ENCODE measurements at places on chromosomes 7 and 10.

GRCh38 chr7:48511080-48511479 is 339.8 kb downstream of the ABCA13 start:
- DNase-seq: no peak

GRCh38 chr7:149616898-149617297 is 119.3 kb upstream of the ZNF746 start:
- DNase-seq: no peak

DNA sequence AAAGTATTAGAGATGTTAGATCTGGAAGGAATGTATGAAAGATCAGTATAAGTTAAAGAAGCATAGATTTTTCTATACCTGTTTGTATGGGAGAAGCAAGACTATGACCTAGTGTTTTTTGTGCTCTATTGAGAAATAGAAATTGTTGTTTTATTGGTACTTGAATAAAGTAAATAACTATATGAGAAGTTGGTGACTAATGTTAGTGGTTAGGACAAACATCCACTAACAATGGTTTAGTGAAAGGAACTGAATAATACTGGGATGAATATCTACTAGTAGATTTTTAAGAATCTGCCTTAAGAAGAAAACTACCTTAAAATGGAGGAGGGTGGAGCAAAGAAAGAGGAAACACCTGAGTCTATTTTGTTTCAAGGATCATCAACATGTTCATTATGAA is 521.1 kb upstream of the POT1 start:
- DNase-seq: no peak

- DNase-seq: no peak
Measured at GRCh38 chr10:108872854-108873253, 1050.5 kb downstream of the XPNPEP1 start.

GRCh38 chr10:47057471-47057870 is 146.2 kb downstream of the PTPN20 start:
- no peak for DNase-seq

DNA sequence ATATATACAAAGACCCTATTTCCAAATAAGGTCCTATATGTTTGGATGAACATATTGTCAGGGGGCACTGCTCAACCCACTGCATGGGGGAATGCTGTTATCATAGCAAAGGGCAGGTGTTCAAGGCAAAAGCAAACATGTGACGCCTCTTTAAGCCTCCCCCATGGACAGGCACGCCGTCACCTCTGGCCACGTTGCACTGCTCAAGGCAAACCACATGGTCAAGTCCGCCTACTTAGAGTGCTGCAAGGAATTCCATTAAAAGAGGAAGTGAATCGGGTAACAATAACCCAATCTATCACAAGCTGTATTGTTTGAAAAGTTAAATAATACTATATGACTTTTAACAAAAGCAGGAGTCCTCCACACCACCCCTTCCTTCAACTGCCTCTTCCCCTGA is 8.8 kb upstream of the CALD1 start:
- no peak for DNase-seq

DNA sequence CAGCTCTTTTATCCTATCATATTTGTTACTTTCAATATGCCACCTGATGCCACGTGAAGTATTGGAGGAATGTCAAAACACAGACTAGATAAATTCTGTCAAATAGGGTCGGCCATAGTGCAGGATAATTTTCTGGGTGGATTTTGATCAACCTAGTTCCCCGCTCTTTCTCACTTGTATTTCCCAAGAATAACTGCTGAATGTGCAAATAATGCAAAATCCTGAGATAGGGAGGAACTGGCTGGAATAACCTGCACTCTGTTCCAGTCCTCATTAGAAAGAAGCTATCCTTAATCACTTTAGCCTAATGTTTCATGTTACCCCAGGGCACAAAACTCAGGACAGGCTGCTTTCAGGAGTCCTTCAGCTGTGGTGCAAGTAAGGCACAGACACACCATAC is 33.9 kb downstream of the ZWINT start:
- no peak for DNase-seq

DNA sequence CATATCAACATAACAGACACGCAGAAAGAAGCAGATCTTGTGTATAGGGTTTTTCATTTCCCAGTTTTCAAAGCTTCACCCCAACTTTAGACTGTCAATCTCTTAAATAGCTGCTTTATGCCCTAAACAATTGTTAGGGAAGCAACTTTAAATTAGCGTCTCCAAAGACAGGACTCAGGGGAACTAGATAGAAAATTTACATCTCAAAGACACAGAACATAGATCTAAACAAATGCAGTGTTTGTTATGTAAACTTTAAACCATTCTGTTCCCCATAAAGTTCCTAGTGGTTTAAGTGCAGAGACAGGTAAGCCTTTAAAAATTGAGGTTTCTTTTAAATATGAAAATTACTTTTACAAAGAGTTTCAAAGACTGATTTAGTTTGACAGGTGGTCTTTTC is 379.2 kb upstream of the GHITM start:
- DNase-seq: no peak

DNA sequence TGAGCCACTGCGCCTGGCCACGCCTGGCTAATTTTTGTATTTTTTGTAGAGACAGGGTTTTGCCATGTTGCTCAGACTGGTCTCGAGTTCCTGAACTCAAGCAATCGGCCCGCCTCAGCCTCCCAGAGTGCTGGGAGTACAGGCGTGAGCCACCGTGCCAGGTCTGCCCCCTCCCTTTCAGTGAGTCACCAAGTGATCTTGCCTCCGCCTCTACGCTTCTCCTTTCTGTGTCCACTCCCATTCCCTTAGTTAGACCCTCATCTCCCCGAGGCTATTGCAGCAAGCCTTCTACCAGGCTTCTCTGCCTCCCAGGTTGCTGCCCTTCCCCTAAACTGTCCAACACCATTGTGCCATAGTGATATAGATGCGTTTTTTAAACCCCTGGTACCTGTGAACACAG is 32.9 kb downstream of the CDC123 start:
- DNase-seq: no peak

GRCh38 chr7:73668103-73668885 is 663 bp downstream of the VPS37D start:
- no peak for DNase-seq

GRCh38 chr7:16708980-16709379 is 44.6 kb upstream of the TSPAN13 start:
- DNase-seq: peak; percentile 97

- DNase-seq: no peak
Measured at GRCh38 chr7:13161125-13161524, 473.7 kb downstream of the ARL4A start.

DNA sequence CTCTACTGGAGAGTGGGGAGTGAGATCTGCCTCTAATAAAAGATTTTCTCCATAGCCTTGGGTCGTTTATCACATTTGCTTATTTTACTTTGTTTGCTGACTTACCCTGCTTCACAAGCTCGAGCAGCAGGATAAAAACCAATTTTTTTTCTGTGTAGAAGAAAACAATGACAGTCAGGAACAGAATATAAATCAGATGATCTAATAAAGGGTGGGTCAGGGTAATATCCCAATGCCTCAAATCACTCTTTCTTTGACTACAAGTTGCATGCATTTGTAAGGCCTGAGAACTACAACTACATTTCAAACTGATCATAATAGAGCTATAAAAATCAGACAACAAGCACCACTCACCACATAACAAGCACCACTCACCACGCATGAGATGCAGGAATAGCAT is 174.4 kb upstream of the ADARB2 start:
- DNase-seq: no peak

DNA sequence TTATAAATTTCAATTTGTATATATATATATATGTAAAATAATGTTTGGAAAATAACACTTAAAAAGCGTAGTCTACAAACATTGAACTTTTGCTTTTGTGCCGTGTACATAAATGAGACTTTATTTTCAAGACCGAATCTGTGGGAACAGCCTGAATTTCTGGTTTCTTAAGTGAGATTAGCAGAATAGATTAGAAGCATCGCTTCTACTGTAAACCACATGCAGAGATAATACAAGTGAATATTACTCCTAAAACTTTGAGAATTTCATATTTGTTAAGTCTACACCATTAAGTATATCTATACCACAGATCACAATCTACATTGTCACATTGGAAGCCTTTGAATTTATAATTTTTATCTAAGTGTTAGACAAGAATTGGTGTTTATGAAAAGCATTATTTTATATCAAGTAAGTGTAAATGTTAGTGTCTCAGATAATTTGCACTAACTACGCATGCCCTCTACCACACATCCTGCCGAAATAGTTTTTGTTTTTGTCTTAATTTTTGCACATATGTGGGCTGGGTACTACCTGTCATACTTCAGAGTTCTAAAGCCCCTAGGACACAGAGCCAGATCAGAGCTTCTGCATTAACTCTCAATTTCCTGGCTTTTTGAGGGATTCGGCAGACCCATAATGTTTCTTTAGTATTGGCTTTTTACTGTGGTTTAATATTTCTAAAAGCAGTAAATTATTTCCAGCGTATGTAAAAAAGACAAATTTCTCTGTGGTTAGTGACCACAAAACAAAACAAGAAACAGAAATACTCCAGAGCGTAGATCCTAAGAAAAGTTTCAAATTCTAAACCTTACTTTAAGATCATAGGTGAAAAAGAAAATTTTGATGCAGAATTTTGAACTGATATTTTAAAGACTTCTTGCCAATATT is 20.0 kb downstream of the TWIST1 start:
- no peak for DNase-seq

DNA sequence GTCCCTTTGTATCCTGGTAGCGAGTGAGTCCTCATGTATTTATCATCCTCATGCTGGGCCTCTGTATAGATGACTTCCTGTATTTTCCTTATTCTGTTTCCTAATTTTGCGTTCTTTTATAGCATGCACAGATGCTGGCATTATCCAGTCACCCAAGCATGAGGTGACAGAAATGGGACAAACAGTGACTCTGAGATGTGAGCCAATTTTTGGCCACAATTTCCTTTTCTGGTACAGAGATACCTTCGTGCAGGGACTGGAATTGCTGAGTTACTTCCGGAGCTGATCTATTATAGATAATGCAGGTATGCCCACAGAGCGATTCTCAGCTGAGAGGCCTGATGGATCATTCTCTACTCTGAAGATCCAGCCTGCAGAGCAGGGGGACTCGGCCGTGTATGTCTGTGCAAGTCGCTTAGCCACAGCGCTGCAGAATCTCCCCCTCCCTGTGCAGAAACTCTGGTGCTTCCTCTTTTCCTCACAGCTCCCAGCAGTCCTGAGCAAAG is 183.1 kb upstream of the PRSS58 start:
- DNase-seq: no peak

- peak; percentile 65 for DNase-seq
Measured at GRCh38 chr10:61835069-61835945, 66.2 kb upstream of the ARID5B start.

DNA sequence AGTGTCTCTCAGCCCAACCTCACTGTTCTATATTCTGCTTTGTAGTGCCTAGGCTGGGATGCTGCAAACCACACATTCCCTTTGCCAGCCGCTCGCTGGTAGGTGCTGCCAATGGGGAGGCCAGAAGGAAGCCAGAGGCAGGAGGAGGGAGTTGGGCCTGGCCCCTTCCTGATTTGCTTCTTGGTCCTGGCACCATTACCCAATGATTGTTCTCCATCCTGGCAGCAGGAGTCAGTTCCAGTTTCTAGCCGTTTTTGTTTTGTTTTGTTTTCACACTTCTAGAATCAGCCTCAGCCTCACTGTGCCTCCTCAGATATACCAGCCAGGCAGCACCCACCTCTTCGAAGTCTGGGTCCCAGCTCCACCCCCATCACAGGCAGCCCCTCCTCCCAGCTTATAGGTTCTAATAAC is 27.4 kb upstream of the LOXL4 start:
- no peak for DNase-seq

GRCh38 chr7:713139-713457 is 13.4 kb upstream of the DNAAF5 start:
- no peak for DNase-seq

DNA sequence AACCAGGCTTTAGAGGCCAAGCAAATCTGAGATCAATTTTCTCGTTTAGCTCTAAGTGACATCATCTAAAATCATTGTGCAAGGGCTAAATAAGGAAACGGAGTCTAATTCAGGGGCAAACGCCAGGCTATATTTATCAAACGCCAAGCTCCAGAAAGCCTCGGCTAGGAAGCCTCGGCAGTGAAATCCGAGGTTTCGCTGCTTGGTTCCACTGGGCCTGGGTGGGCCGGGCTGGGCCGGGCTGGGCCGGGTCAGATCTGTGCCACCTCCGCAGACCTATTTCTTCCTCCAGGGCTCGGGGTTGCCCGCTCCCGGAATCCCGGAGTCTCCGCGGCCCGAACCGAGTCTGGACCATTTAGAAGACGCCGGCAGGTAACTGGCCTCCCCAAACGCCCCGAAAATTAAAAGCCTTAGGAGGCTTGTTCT is 459 bp upstream of the FEZF1 start:
- DNase-seq: no peak

DNA sequence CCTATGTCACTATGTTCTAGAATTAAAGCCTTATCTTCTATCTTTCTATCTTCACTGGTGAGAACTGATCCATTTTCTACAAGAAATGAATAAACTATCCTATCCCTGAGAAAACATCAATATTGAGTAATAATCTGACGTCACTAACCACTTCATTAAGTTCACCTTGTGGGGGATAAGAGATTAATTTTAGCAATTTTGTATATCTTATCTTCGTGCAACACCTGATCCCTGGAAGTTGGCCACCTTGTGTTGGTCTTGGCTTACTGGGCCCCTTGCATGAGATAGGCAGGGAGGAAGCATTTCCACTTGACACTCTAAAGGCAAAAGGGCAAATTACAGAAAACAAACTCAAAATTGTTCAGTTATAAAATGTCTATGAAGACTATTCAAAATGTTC is 20.1 kb upstream of the OR6B1 start:
- no peak for DNase-seq

DNA sequence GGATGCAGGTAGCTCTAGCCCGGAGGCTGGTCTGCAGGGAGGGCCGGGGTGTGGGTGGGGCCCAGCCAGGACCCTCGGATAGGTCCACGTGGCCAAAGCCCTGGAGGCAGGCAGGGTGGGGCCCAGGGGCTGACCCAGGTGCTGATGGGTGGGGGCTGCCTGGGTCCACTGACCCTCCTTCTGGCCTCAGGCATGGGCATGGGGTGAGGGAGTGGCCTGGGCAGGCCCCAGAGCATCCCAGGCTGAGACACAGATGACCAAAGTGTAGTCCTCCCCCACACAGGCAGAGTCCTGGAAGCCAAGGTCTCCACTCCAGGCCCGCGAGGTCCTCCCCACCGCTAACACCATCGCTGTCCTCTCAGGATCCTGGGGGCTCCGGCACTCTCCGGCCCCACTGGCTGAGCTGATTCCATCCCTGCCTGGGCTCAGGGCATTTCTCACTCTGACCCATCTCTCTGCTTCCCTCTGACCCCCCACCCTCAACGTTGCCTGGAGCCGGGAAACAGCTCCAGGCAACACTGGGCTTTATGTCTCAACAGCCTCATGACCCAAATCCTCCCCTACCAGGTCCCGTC is 20.7 kb upstream of the PPP2R2D start:
- DNase-seq: no peak

All from non-pigmented ciliary epithelial cell (primary cell).